ENCODE measurements at places on chromosomes 12 and 14.

DNA sequence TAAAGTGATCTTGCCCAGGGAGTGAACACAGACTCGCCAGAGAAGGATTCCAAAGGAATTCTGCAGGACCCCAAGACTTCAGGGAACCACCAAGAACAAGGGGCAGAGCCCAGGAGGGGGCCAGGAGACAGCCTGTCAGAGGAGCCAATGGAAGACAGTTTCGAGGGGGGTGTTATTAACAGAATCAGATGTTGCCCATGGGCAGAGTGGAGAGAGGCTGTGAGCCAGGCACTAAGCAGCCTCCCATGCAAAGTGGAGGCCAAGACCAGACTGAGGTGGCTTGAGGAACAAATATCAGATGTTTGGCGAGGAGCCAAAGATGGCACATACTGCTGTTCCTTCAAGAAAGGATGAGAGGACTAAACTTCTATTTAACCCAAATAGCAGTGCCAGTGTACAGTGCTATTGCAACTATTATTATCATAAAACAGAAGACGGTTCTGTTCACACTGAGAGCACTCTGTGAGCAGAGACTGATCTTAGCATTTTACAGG is 12.6 kb downstream of the APPL2 start:
- DNase-seq = no peak

- peak; percentile 85 for DNase-seq
Measured at GRCh38 chr14:32254952-32255679, 52.0 kb upstream of the RNU6-8 start.

DNA sequence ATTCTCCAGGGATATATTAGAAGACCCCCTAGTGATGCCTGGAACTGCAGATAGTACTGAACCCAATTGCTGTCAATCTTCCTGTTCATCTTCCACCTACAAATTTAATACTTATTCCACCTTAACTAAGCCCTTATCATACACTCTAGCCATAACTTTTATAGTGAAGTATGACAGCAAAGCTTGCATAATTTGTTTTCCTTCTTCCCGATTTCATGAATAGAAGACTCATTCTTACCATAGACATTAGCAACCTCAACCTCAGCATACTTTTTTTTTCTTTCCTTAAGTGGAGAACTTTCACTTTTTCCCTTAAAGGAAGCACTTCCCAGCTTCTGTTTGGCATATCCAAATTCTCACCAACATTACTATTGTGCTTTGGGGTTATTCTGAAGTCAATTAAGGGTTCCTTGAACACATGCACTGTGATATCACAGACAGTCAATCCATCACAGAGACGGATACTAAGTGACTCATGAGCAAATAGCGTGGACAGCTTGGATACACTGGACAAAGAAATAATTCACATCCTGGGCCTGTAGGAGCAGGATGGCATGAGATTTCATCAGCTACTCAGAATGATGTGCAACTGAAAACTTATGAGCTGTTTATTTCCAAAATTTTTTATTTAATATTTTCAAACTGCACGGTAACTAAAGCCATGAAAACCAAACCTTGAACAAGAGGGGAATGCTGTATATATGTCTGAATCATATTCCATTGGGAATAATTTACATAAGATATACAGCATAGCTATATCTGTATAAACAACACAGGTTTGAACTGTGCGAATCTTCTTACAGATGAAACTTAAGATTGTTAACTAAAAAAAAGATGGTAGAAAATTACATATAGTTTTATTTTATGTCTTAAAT is 63.9 kb downstream of the SYT1 start:
- no peak for DNase-seq

- no peak for DNase-seq
Measured at GRCh38 chr12:122107261-122107660, 28.7 kb downstream of the MLXIP start.

GRCh38 chr12:114284041-114284440 is 121.9 kb downstream of the TBX5 start:
- DNase-seq = no peak

GRCh38 chr14:28348797-28349196 is 417.8 kb upstream of the FOXG1 start:
- DNase-seq = no peak

DNA sequence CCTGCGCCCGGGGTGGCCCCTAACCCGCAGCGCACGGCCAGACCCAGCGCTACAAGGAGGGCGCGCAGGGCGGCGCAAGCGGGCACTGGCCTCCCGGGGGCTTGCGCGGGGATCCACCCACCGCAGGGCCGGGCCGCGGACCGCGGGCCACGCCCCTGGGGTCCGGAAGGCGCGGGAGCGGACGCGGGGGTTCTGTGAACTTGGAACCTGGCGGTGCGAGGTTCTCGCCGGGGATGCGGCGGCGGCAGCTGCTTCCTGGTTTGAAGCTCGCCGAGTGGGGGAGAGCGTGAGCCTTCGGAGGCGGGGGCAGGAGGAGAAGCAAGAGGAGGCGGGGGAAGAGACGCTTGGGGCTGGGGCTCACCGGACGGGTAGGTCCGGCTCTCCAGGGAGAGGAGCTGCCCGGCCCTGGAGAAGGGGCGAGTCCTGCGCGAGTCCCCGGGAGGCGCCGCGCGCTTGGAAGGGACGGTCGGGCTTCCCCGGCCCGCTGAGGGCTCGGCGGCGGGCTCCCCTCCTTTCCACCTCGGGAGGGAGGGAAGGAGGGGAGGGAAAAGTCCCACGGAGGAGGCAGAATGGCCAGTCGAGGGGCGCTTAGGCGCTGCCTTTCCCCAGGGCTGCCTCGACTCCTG is at the start of gene PRKCH:
TSS of gene PRKCH (plus strand) at position 195 of the 626 bp plus-strand sequence. CDS start 523 bp downstream, outside the sequence.
- DNase-seq = peak; percentile 73

GRCh38 chr14:35343702-35344101 is 51.5 kb downstream of the PSMA6 start:
- no peak for DNase-seq

GRCh38 chr14:98198385-98198784 is 1073.6 kb downstream of the BCL11B start:
- no peak for DNase-seq

- DNase-seq = peak; percentile 46
Measured at GRCh38 chr14:105483300-105484068, 3.2 kb upstream of the CRIP1 start.

GRCh38 chr12:26239122-26239851 is 43.9 kb downstream of the SSPN start:
- DNase-seq = peak; percentile 35

GRCh38 chr14:24282736-24283135 is 11.3 kb upstream of the RABGGTA start:
- no peak for DNase-seq

DNA sequence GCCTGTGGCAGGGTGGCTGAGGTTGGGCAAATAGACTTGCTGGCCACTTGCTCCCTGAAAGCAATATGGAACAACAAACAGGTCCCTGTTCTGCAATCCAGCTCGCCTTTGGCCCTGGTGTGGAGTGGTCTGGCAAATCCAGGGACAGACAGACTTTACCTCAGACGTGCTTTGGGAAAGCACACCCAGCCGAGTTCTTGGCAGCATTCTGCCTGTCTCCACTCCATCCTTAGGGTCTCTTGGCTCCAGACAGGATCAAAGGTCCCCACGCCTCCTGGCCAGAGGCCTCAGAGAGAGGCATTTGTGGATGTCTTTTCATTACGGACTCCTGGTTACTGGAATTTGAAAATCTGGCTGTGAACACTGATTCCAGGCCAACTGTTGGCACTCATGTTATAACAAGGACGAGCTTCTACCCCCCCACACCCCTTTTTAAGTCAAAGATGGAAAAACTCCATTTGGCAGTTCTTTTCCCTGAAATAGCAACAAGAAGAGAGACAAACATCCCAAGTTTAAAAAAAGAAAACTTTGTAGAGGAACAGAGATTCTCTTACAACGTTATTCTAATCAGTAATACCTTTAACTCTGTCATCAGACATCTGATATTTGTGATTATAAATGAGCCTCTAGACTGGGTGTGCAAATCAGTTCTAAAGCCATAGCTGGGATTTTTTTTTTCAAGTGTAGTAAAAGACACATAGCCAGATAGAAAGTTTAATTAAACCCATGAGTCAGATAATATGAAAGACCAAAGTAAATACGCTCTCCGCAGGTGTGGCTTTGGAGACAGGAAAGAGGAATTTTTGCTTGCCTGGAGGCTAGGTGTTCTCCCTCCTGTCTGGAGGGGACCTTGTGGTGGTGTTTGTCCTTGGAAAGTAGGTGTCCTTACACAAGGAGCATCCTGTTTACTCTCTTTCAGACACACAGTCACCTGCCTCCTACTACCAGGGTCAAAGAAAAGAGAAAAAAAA is 60.7 kb downstream of the GALNT8 start:
- peak; percentile 61 for DNase-seq

- peak; percentile 65 for DNase-seq
Measured at GRCh38 chr12:121773011-121773777, 20.3 kb downstream of the RHOF start.

GRCh38 chr14:47526591-47527244 is 148.7 kb downstream of the MDGA2 start:
- no peak for DNase-seq

- no peak for DNase-seq
Measured at GRCh38 chr12:105864901-105865300, 273.9 kb downstream of the NUAK1 start.

DNA sequence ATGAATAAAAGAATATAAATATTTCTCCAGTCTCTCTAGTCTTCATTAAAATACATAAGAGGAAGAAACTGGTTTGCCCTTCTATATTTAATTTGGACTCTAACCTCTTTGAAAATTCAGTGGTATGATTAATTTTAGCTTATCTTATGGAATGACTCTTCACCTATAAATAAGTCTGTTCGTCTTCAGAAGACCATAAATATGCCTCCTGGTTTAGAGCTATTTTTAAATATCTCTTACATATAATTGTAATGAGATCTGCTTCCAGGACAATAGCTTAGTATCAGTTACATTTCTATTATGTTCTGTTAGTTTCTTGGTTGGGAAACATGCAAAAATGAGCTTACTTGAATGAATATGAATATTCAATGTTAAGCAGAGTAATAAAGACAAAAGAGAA is 257.5 kb upstream of the HMGA2 start:
- no peak for DNase-seq

- no peak for DNase-seq
Measured at GRCh38 chr12:53561590-53561953, 54.3 kb upstream of the NPFF start.

All from right hindlimb (tissue), 1 donor.